ENCODE measurements at places on chromosomes 7 and 10.

- DNase-seq = no peak
Measured at GRCh38 chr7:27953777-27954176, 213.8 kb downstream of the TAX1BP1 start.

DNA sequence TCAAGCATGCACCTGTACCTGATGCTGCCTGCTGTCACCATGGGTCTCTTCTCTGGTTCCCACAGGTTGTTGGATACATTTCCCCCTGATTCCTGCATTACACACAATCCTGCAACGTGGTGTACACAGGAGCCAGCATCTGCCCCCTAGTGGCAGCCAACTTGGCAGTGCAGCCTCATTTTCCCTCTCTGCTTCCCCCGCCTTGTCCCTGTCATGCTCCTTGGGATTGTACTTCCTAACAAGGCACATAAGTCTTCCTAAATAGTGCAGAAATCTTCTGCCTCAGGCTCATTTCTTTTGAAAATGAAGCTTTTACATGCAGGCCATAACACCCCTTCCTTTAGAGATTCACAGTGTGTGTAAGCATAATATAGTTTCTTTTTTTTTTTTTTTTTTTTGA, 387.5 kb downstream of the CCSER2 start:
- no peak for DNase-seq

GRCh38 chr10:114022766-114023597, 20.7 kb upstream of the ADRB1 start:
- DNase-seq = peak; percentile 74

DNA sequence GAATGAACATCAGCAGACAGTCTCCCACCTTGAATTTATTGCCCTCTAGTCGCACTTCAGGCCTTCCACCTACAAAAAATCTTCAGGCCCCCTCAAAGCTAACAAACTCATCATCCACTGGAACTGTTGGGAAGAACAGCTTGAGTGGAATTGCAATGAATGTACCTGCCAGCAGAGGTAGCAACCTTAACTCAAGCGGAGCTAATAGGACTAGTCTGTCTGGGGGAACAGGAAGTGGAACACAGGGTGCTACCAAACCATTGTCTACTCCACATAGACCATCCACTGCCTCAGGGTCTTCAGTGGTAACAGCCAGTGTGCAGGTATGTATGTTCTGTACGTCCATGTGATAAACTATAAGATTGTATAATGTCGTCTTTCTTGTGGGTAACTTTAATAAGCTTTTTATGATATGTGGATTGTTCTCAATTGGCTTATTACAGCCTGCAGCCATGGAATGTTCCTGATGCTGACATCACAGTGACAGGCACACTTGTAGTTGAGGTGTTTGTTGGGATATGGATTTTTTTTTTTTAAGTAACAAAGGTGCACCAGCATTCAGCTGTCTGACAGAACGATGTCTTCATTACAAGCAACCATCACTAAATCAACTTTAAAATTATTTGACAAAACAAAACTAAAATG, 53.3 kb downstream of the UBN2 start:
- DNase-seq = no peak

DNA sequence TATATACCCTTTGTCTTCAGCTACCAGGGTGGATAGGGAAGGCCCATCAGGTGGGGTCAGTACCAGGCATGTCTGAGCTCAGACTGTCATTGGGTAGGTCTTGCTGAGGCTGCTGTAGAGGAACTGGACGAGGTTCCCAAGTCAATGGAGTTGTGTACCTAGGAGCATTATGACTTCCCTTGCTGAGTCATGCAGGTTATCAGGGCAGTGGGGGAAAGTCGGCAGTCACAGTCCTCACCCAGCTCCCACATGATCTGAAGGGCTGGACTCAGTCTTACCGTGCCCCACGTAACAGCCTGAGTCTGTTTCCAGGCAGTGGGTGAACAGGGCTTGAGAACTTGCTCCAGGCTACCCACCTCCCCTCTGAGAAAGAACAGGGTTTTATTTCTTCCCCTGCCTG, 260.8 kb upstream of the COBL start:
- DNase-seq = no peak

GRCh38 chr10:70323697-70324338, 40.0 kb upstream of the NPFFR1 start:
- no peak for DNase-seq

- DNase-seq = peak; percentile 59
Measured at GRCh38 chr7:5692845-5693278, 88.6 kb downstream of the RNF216 start.

- no peak for DNase-seq
Measured at GRCh38 chr10:6072215-6072934, 10.2 kb upstream of the IL2RA start.

GRCh38 chr10:120732067-120732466, 119.1 kb upstream of the WDR11 start:
- no peak for DNase-seq

GRCh38 chr10:5817322-5818047, 4.3 kb upstream of the GDI2 start:
- no peak for DNase-seq

- DNase-seq = peak; percentile 49
Measured at GRCh38 chr7:55211726-55212125, 153.4 kb upstream of the LANCL2 start.

DNA sequence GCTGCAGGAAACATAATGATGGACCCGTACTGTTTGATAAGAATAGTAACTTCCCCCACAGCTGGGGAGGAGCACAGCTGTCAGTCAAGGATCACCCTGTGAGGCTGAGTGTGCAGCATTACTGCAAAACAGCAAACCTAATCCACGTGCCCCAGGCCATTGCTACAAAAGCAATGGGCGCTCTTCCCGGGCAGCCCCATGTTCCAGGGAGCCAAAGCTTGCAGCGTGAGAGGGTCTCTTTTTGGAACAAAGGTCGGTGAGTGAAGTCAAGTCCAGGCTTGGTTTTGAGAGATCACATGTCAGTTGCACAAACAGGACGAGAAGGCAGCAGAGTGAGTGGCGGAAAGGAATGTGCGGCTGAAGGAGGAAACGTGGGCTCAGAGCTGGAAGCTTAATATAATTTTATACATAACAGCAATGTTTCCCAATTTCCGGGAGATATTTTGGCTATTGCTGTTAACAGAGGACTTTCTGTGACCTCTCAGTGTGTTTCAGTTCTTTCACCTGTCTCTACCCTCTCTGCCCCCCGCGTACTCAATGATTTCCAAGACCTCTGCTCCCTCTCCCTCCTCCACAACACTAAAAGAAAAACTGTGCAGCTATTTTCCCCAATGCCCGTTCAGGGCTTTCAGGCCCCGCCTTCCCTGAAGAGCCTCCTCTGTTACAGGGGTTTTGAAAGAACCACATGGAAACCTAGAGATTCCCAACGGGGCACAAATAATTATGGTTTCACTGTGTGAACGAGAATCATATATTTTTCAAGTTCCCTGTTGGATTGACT, 128.9 kb downstream of the MTPAP start:
- DNase-seq = peak; percentile 55

GRCh38 chr7:69599955-69600709, 1.9 kb downstream of the AUTS2 start:
- DNase-seq = peak; percentile 22

DNA sequence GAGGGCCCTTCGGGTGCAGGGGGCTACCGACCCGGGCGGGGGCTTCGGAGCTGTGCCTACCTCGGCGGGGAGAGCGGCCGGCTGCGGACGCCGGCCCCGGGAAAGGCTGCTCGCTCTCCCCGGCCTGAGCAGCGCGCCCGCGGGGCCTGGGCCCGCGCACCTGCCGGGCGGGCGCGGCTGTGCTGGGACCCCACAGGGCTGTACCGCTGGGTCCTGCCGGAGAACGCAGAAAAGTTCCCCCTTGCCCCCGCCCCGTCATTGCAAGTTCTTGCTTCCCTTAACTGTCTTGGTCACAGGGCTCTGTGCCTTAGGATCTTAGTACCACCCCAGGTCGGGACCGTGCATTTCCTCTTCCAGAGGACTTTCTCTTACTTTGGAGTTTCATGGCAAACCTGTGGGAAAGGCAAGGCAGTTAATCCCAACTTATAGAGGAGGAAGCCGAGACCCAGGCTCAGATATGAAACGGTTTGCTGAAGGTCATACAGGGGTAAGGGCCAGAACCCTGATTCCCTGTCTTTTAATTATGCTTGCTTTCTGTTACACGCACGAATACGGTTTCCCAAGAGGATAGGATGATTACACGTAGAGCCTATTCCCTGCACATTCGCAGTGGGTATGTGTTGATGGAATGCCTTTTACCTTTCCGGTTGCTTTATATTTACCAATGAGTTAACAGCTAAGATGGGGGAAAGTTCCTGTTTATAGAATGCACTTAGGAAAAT, 652 bp downstream of the PCGF5 start:
- DNase-seq = no peak

DNA sequence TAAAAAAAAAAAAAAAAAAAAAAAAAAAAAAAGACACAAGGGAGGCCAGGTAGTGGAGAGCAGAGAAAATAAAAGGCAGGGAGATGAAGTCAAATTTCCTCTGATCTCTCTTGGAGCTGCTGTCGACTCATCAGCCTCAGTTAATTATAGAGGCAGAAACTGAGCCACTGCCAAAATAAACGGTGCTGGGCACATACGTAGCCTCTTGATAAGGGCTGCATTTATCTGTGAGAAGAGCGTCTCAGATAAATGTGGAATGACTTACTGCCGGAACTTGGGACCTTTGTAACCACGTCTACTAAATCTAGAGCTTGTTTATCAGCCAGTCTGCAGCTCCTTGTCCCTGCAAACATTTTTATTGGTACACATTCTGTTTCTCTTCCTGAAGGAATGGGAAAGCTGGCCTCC, 162.3 kb downstream of the BAMBI start:
- DNase-seq = peak; percentile 34

- no peak for DNase-seq
Measured at GRCh38 chr7:102837802-102838201, 75.0 kb upstream of the LRRC17 start.

- no peak for DNase-seq
Measured at GRCh38 chr7:28799619-28800018, 158.5 kb downstream of the TRIL start.

DNA sequence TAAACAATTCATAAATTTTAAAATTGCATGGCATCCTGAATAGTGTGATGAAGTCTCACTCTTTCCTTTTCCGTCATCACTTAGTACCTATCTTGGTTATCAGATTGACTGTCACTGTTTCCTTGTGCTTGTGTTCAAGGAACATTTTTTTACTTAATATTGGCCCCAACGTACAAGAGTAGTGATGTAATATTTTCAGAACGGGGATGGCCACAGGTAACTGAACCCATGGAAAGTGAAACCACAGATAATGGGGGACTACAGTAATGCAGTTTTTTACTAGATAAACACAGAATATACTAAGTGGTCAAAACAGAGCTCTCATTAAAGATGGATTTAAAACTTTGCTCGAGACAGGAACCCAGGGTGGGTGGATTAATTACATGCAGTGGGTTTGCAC, 85.4 kb downstream of the MACC1 start:
- no peak for DNase-seq

DNA sequence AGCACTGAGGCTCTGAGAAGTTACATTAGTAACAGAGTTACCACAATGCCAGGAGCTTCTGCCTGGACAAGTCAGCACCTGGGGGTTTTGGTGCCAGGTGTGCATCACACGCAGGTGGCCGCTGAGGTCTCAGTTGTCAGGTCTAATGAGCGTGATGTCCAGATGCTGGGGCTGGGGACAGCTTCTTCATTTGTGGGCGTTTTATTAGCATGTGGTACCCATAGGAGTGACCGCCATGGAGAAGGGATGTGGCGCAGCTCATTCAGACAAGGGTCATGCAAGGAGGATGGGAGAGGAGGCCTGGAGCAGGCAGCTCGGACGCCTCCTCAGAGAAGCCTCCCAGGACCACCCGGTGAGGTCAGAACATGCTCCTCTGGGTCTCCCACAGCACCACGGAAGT, 27.8 kb downstream of the FAM241B start:
- no peak for DNase-seq

GRCh38 chr7:84970670-84971069, 216.2 kb downstream of the SEMA3D start:
- DNase-seq = no peak

DNA sequence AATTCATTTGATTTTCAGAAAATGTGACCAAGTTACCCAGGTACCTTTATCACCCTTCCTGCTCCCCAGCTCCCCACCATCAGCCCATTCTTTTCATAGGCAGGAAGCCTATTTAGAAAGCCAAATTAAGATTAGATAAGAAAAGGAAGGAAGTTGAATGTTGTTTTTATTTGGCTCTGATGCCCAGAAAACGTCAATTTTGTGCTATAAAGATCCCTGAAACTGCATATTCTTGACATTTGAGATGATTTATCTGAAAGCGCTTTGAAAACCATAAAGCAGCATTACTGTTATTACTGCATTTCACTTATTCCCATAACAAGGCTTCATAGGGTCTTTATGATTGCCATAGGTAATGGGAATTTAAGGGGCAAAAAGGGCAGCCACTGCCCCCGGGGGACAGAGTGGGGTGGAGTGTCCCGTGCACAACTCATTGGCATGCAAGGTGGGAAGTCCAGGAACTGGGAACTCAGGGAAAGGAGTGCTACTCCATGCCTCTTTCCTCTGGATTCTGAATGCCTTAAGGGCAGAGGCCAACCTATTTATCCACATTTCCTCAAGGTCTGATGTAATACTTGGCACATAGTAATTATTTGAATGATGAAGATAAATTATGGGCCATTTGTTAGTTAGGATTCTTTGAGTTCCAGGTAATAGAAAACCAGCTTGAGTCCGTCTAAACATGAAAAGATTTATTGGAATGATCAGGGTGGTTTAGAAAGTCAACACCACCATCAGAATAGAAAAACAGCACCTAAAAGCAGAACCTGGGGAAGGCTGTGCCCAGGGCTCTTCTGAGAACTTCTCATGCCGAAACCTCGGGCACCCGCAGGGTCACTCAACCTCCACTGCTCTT, 100.6 kb upstream of the ELMO1 start:
- no peak for DNase-seq

DNA sequence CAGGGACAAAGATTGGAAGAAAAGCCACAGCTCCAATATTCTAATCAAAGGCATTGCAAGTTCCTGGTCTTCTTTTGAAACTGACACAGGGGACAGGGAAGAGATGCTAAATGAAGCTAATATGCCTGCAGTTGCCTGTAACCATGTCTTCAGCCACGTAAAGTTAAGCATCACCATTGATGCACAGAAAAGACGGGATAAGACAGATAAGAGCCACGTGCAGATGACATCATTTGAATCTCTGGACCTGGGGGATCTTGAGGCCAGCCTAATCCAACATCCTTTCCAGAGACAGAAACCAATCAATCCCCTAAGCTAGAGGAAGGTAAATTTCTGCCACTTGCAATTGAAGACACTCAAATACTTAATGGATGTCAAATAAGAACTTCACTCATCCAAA, 93.4 kb downstream of the PIP4K2A start:
- no peak for DNase-seq

- no peak for DNase-seq
Measured at GRCh38 chr10:19200211-19200610, 151.6 kb downstream of the MALRD1 start.

DNA sequence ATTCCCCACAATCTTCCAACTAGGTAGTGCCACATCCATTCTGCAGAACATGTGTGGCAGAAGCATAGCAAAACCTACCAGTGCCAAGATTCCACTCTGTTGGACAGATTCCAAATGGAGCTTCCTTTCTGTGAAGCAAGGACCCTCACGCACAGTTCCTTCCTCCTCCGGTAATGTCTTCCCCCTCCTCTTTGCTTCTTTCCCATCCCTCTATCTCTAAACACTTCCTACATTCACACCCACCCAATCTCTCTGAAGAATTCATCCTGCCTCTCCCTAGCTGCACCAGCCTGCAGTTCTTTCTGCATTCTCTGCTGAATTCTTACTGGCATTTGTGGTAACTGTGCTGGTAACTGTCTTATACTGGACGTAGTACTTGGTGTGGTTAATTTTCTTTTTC, 124.9 kb downstream of the RNLS start:
- DNase-seq = no peak
